Dermis microvascular lymphatic vessel endothelial cell (primary cell): ENCODE measurements at places on chromosomes 5 and 9. TPM values are rescaled to one million over a fixed set of nuclear protein-coding genes. Genes with fewer than 3 reads are reported as not detected.

PCDHB8 gene
- total RNA-seq = 0.38 and 0.51 TPM in 2 replicates

PCDHB11 gene
- 0.13 and 0.89 TPM in 2 replicates for total RNA-seq

PAEP gene
- not detected in 2 replicates for total RNA-seq

VDAC1 gene
- total RNA-seq = 252 and 281 TPM in 2 replicates

NACC2 gene
- 12.2 and 16.2 TPM in 2 replicates for total RNA-seq

TIMD4 gene
- not detected in 2 replicates for total RNA-seq

CNTNAP3B gene
- 34.4 and 143 TPM in 2 replicates for total RNA-seq

PTGDS gene
- 0.13 and 0.25 TPM in 2 replicates for total RNA-seq
